Islet precursor cell (in vitro differentiated cells): ENCODE measurements at places on chromosomes 11 and 22.

GRCh38 chr11:36569095-36569494 lies 1.3 kb downstream of the RAG1 start:
- DNase-seq: no peak

DNA sequence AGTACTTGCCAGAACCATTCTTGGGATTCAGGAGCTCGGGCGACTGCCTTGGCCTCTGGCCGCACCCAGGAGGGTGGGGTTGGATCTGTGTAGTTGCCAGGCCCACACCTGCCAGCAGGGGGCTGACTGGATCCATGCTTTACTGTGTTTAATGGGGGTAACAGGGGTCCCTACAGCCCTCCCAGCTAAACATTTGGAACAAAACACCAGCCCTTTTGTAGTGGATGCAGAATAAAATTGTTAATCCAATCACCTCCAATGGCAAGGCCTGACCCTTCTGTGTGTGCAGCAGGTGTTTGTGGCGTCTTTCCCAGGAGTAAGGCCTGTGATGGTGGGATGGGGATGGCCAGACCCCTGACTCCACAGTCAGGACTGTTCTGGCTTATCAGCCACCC lies 22.5 kb downstream of the SUN2 start:
- no peak for DNase-seq

DNA sequence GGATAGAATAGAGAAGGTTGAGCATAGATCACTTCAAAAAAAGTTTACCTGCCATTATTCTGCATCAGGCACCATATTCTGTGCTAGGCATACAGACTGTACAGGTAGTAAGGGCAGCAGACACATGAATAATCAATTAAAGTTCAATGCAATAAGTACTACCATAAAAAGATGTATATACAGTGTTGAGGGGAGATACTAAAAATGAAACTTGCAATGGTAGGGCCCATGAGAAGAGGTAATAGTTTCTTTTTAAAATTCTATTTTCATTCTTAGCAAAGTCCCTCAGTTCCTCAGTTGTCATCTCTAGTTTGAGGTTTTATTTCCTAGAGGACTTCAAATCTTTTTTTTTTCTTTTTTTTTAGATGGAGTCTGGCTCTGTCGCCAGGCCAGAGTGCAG lies 819.9 kb downstream of the FAM181B start:
- DNase-seq: no peak

DNA sequence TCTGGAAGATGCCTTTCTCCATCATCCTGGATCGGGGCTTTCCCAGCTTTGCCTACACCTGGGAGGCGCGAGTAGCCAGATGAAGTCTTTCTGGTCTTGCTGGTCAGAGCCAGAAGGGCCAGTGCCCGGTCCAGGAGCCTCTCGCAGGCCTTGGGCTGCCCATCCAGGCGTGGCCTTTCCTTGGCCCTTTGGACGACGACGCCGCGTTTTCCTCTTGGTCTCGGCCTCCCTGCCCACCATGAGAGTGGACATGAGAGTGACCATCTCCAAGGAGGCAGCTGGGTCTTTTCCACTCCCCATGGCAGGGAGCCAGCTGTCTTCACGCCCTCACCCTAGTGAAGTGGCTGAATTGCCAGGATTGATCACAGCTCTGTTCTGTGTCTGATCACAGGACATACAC lies 3.5 kb downstream of the PTDSS2 start:
- no peak for DNase-seq

DNA sequence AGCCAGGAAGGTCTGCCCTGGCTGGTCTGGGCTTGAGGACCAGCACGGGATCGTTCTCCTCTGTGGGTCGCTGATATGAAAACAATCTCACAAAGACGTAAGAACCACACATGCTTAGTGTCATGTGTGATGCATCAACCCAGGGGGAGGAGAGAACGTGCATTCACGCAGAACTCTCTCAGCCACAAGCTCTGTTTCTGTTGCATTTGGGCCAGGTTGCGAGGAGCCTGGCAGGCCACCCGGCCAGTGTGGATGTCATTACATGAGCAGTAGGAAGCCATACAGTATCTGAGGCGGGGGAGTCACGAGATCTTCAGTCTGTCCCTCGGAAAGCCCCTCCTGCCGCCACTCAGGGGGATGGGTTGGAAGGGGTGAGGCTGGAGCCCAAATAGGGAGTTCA lies 53.1 kb upstream of the KCNQ1OT1 start:
- peak; percentile 38 for DNase-seq

- no peak for DNase-seq
Observed at GRCh38 chr11:133654630-133655212, 122.4 kb upstream of the OPCML start.

- no peak for DNase-seq
Observed at GRCh38 chr11:61679893-61680621, at the start of gene DAGLA. DAGLA (plus strand) TSS chr11:61680391; CDS start chr11:61720156, 39,765 bp downstream.

DNA sequence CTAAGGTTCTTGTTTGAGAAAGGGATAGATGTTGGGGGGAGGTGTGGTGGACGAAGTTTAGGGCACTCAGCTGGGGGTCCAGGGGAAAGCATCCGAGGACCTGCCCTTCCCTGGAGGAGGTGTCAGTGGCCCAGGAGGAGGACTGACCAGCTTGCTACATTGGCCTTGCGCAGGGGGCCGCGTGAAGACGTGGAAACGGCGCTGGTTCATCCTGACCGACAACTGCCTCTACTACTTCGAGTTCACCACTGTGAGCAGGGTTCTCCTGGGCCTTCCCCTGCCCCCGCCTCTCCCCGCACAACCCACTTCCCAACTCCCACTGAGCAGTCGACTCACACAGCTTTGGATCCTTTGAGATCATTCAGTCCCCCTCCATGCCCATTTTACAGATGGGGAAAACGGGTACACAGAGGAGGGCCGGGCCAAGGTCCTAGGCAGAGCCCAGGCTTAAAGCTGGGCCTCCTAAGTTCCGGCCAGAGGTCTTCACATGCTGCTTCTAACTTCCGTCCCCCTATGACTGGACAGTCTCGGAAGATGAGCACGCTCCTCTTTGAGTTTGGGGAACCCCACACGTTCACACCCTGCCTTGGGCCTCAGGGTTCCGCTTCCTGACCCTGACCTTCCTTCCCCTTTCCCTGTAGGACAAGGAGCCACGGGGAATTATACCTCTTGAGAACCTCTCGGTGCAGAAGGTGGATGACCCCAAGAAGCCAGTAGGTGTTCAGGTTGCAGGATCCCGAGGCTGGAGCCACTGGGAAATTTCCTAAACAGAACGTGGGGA lies 28.7 kb downstream of the CYTH4 start:
- DNase-seq: no peak
